ENCODE measurements at places on chromosomes 2 and 18. TPM values are rescaled to one million over a fixed set of nuclear protein-coding genes. Genes with fewer than 3 reads are reported as not detected.

The CD8B2 gene
- 0.13 TPM for total RNA-seq

The LRRC30 gene
- not detected for total RNA-seq

The GCG gene
- total RNA-seq: not detected

The FEV gene
- total RNA-seq: not detected

The AGXT gene
- not detected for total RNA-seq

The HOXD10 gene
- 0.78 TPM for total RNA-seq

The ARL4C gene
- 59.3 TPM for total RNA-seq

The ARHGAP28 gene
- total RNA-seq: 38.2 TPM

The RGPD4 gene
- under 0.01 TPM for total RNA-seq

The ACSL3 gene
- 112 TPM for total RNA-seq

The PLGLB2 gene
- total RNA-seq: 2.6 TPM

The UGT1A7 gene
- total RNA-seq: not detected

The TFCP2L1 gene
- under 0.01 TPM for total RNA-seq

The RAPGEF4 gene
- 1.3 TPM for total RNA-seq

The APOB gene
- 1.7 TPM for total RNA-seq

The PPP3R1 gene
- 40.0 TPM for total RNA-seq

The GAREM2 gene
- 2.7 TPM for total RNA-seq

The SLC8A1 gene
- 139 TPM for total RNA-seq

The USP37 gene
- total RNA-seq: 14.8 TPM

The ARHGAP15 gene
- not detected for total RNA-seq

The SH3RF3 gene
- 10.8 TPM for total RNA-seq

The B4GALT6 gene
- total RNA-seq: 10.9 TPM

The ZNF397 gene
- 21.7 TPM for total RNA-seq

The UGT1A5 gene
- not detected for total RNA-seq

The SCLY gene
- 11.2 TPM for total RNA-seq

The CPO gene
- total RNA-seq: 0.32 TPM

The CFAP65 gene
- total RNA-seq: 0.22 TPM

The CLEC4F gene
- not detected for total RNA-seq

The OTOF gene
- total RNA-seq: 0.13 TPM

The XPO1 gene
- 172 TPM for total RNA-seq

The IL1RL1 gene
- 0.65 TPM for total RNA-seq

The SGPP2 gene
- not detected for total RNA-seq

The TUBA3D gene
- not detected for total RNA-seq

The PRSS56 gene
- not detected for total RNA-seq

The TNFAIP6 gene
- total RNA-seq: 572 TPM

The C1GALT1C1L gene
- 1.8 TPM for total RNA-seq

The PSMA8 gene
- total RNA-seq: not detected

The LMAN2L gene
- 16.9 TPM for total RNA-seq

The WNT6 gene
- not detected for total RNA-seq

The WNT10A gene
- not detected for total RNA-seq

The REG3G gene
- not detected for total RNA-seq

The ERBB4 gene
- total RNA-seq: 0.22 TPM

The APLF gene
- total RNA-seq: 11.4 TPM

The PRKAG3 gene
- 0.11 TPM for total RNA-seq

The LINC00305 gene
- not detected for total RNA-seq

The PLEKHH2 gene
- total RNA-seq: 27.0 TPM

The CNDP1 gene
- total RNA-seq: 0.11 TPM

The VWC2L gene
- total RNA-seq: not detected

The ARHGAP25 gene
- total RNA-seq: 0.43 TPM

The M1AP gene
- total RNA-seq: 0.43 TPM

The SLC19A3 gene
- total RNA-seq: 9.3 TPM

The ATP6V1C2 gene
- total RNA-seq: not detected

The HSPD1 gene
- total RNA-seq: 147 TPM

The EHD3 gene
- total RNA-seq: 10.6 TPM

The SLC25A12 gene
- 21.8 TPM for total RNA-seq

The MCEE gene
- total RNA-seq: 21.8 TPM

The ZNF385B gene
- total RNA-seq: 13.5 TPM
